NCI-H1436 treated with DMSO at 0.1 percent for 48 hours (cell line): ENCODE measurements at places on chromosomes 11 and 22.

DNA sequence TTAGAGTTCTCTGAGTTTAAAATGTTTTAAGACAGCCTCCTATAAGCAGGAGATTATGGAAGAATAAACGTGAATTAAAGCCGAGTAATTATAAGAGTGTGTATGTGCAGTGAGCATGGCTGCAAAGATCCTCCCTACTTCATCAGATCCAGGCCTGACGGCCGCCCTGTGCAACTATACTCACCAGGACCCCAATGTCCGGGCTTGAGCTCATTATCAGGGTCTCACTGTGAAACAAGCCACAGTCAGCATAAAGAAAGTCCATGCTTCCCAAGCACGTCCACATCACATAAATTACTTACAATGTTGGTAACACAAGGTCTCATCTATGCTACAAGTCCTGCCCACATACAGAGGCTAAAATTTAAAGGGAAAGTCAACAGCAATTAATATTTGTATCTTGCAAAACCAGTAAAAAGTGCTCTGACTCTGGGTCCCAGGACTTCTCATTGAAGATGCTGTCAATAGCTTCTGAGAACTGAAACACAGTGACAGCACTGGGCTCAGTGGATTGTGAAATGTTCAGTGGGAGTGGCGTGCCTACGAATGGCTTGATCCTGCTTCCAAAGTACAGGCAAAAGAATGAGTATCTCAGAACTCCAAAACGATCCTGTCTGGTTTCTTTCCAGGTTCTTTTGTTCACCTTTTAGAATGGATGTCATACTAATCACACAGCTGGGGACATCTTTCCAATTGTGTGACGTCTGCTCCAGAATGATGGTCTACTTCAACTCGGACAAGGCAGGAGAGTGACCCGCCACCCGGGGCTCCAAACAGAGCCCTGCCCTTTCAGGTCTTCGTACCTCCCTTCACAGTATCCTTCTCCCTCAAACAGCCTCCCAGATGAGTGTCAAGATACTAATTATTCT, 72.1 kb upstream of the ARFGAP3 start:
- no peak for DNase-seq

GRCh38 chr22:33654173-33654895, 265.9 kb downstream of the LARGE1 start:
- DNase-seq: no peak

DNA sequence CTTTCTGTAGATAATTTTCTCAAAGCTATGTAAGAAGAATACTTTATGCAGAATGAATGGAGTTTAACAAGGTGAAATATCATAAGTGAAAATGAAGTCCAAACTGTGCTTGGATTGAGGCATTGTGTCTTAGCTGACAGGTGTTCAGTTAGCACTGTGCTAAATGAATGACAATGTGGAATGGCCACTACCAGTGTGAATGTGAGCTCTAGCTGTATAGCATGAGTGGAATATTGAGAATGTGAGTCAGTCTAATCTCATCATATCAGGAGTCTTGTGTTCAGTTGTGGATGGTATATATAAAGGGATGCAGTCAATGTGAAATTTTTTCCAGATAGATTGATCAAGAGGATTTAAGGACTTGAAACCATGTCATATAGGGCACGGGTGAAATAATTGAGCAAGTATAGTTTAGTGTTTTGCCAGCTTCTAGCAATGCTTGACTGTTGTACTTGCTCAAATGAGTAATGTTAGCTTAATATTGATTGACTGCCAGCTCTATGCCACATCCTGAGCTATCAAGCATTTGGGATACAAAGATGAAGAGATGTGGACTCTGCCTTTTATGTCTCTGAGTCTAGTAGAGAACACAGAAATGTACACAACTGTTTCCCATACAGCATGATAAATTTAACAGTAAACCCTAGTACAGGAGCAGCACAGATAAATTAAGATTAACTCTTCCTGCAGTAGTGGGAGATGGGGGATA, 10.6 kb upstream of the RAG2 start:
- no peak for DNase-seq

GRCh38 chr22:42282943-42283277, 12.5 kb upstream of the TCF20 start:
- DNase-seq: no peak

DNA sequence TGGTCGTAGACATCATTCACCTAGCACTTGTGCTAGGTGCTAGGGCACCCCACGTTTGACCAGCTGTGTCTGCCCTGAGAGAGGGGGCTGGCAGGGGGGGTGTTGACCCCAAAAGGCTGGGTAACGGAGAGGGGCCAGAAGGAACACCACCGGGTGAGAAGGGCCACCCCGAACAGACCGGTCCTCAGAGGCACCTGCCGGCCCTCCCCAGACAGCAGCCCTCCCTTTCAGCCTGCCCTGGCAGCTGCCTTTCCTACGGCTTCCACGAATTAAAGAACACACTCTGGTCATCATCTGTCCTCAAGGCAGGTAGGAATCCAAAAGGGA, 977 bp upstream of the KCNJ5 start:
- no peak for DNase-seq

DNA sequence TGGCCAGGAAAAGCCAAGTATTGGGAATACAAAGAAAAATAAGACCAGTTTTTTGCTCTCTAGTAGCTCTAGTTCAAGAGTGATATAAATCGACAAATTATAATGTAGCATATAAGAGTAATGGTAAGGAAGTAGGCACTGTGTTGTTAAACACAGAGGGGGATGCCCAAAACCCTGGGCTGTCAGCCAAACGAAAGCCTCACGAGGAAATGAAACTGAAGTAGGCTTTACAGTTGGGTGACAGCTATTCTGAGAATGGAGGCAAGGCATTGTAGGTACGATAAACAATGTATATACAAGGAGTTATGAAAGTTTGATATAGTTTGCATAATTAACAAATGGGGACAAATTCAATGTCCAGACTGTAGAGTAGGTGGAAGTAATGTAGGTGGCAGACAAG, 176.4 kb downstream of the FAM181B start:
- no peak for DNase-seq

- DNase-seq: no peak
These were observed 134.7 kb downstream of the HIPK3 start for GRCh38 chr11:33391893-33392251.

GRCh38 chr11:24240496-24241175, 256.2 kb upstream of the LUZP2 start:
- DNase-seq: no peak

DNA sequence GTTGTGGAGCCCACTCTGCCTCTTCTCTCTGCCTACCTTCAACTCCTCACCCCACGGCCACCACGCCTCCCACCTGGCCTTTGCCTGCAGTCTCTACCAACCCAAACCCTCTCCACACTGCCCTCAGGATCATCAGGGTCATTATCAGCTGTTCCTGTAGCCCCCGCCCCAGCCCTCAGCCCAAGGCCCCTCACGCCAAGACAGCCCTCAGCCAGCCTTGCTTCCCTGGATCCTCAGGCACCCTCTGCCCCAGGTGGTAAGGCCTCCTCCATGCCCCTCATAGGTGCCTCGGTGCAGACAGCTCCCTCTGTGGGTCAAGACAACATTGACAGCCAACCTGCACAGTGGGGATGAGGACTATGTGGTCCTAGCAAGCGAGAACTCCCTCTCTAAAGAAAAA, 1.7 kb downstream of the SBF1 start:
- DNase-seq: no peak

DNA sequence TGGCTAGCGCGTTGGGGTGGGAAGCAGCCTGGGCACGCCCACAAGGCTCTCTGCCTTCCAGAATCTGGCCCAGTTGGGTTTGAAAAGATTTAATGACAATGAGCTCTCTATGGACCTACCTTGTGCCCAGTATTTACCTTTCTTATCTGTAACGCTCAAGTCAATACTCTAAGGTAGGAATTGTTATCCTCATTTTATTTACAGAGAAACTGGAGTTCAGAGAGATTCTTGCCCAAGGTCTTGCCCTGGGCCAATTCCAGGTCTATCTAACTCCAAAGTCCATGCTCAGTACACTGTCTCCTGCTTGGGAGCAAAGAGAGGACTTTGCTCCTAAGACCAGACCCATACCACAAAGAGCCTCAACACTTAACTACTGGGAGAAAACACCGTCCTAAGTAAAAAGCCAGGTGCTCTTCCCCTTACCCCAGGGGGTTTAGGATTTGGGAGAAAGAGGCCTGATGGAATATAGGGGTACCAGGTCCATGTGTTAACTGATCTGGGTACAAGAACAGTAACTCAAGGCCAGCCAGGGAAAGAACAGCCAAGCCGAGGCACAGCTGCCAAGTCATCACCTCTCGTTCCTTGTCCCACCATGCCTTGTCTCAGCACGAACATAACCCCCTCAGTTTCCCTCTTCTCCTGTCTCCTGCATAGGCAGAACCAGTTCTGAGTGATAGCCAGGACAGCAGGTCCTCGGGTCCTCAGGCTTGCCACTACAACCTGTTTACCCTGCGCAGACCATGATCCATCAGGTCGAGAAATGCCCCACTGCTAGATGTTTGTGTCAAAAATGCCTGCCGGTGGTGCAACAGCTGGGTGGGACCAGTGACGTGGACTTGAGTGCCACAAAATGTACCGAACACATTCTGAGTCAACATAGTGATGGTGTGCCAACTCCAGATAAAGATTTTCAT, 14.6 kb downstream of the APOA4 start:
- no peak for DNase-seq

- no peak for DNase-seq
These were observed 30.2 kb downstream of the HTR3B start for GRCh38 chr11:113934761-113935160.

DNA sequence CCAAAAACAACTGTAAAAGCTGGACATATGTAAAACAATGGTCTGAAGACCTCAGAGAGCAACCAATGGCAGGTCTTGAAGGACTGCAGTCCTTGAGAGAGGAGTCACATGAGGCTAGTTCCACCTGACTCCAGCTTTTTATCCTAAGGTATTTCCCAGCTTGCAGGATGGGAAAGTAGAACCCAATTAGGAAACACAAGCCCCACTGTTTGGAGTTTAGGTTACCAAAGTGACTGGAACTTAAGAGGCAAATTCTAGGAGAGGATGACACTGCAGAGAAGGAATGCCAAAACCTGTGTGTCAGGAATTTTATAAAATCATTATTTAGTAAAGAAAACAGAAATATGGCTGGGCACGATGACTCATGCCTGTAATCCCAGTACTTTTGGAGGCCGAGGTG, 18.4 kb downstream of the OR2AT4 start:
- DNase-seq: no peak

- DNase-seq: no peak
These were observed 13.0 kb upstream of the MYEOV start for GRCh38 chr11:69280994-69281393.

DNA sequence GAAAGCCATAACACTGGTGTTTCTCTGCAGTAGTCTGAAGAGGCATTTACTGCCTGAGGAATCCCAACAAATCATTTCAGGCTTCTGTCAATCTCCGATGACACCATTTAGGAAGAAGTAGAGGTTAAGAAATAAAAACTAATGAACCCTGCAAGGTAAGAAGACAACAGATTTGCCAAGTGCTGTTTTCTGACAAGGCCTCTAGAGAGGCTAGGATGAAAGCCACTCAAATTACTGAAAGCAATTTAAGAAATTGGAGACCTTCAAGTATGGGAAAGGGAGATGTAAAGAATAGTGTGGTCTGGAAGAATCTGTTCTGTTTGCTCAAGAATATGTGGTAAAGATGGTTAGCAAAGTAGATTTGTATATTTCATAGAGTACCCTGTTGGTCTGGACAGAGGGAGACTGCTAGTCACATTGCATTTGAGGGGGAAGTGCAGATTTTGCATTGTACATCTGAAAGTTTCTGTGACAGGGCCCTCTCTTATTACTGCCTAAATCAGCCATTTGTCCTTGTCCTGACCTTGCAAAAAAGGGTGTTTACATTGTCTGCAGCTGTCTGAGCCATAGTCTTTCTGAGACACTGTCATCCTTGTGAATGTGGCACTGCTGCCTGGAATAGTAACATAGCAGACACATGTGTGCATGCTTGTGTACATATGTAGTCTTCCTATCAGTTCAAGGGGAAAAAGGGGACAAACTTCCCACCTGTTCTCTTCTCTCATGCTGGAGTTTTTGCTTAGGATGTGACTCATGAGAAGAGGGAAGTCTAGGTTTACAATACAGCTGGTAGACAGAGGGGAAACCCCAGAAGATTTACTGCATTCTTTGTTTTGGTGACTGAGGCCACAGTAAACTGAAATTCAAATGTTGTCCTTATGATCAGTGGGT, 640.2 kb upstream of the KIRREL3 start:
- DNase-seq: no peak

DNA sequence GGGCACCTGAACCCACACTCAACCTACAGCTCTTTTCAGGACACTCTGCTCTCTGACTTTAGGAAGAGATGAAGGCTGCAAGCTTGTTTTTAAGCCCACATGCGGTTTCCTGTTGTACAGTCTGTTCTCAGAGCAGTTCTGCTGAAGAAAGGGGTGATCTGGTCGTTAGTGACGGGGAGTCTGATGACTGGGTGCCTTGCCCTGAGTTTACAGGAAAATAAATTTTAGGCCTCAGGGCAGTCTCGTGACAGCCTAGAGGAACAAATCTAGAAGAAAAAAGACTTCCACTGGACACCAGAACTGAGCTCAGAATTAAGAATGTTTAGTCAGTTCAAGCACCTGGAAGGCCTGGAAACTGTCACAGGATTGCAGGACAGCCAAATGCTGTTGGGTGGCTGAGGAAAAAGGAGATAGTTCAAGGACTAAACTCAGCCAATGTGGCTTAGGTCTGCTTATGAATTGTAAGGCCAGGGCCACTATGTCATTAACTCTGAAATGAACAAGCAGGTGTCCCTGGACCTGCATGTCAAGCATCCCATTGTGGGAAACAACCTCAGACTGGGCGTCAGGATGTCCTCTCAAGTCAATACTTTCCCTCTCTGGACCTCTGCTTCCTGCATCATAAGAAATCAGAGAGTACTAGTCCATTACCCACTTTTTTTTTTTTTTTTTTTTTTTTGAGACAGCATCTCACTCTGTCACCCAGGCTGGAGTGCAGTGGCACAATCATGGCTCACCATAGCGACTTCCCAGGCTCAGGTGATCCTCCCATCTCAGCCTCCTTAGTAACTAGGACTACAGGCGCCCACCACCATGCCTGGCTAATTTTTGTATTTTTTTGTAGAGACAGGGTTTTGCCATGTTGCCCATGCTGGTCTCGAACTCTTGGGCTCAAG, 5.7 kb downstream of the PIK3IP1 start:
- DNase-seq: no peak

DNA sequence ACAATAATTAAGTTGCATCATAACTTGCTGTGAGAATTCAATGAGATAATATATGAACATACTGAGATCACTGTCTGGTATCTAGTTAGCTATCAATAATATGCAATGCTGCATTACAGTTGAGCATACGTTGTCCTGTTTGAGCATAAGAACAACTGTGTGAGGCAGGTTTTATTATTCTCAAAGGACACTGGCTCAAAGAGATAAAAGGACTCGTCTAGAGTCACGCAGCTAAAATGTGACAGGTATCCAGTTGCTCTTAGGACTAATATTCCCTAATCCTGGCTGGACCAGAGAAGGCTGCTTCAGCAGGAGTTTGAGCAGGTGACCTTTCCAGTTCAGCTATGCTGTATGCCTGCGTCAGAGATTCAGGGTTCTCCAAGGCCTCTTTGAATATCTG, 92.5 kb downstream of the PLEKHA7 start:
- no peak for DNase-seq
